ENCODE measurements at places on chromosomes 3 and 15. TPM values are rescaled to one million over a fixed set of nuclear protein-coding genes. Genes with fewer than 3 reads are reported as not detected.

NEK4 gene
- polyA plus RNA-seq = 3.6 TPM

TF gene
- polyA plus RNA-seq = 4.6 TPM

TNFSF10 gene
- 60.5 TPM for polyA plus RNA-seq

GOLGA8O gene
- polyA plus RNA-seq = 0.41 TPM

ANKRD34C gene
- polyA plus RNA-seq = not detected

Measured in esophagus (tissue), 2 donors.